Vein endothelial cell (primary cell): ENCODE measurements at places on chromosomes 5 and 9. TPM values are rescaled to one million over a fixed set of nuclear protein-coding genes. Genes with fewer than 3 reads are reported as not detected.

SAP30L gene
- total RNA-seq: 17.6 and 18.2 TPM in 2 replicates

CYLC2 gene
- total RNA-seq: not detected in 2 replicates

ACTBL2 gene
- under 0.01 TPM in 1 of 2 replicates, not detected in the other for total RNA-seq

CACFD1 gene
- 4.9 and 11.1 TPM in 2 replicates for total RNA-seq

SLC2A6 gene
- 40.8 and 55.9 TPM in 2 replicates for total RNA-seq

GDNF gene
- under 0.01 TPM in 1 of 2 replicates, not detected in the other for total RNA-seq
